ENCODE measurements at places on chromosomes 3 and 15. TPM values are rescaled to one million over a fixed set of nuclear protein-coding genes. Genes with fewer than 3 reads are reported as not detected.

SCAANT1 gene
- total RNA-seq = not detected

XCR1 gene
- total RNA-seq = 0.70 TPM

MRAS gene
- 26.2 TPM for total RNA-seq

GATA2 gene
- total RNA-seq = 57.8 TPM

GRCh38 chr15:42954291-42954690 is 33.7 kb upstream of the TTBK2 start:
- DNase-seq = no peak

DNA sequence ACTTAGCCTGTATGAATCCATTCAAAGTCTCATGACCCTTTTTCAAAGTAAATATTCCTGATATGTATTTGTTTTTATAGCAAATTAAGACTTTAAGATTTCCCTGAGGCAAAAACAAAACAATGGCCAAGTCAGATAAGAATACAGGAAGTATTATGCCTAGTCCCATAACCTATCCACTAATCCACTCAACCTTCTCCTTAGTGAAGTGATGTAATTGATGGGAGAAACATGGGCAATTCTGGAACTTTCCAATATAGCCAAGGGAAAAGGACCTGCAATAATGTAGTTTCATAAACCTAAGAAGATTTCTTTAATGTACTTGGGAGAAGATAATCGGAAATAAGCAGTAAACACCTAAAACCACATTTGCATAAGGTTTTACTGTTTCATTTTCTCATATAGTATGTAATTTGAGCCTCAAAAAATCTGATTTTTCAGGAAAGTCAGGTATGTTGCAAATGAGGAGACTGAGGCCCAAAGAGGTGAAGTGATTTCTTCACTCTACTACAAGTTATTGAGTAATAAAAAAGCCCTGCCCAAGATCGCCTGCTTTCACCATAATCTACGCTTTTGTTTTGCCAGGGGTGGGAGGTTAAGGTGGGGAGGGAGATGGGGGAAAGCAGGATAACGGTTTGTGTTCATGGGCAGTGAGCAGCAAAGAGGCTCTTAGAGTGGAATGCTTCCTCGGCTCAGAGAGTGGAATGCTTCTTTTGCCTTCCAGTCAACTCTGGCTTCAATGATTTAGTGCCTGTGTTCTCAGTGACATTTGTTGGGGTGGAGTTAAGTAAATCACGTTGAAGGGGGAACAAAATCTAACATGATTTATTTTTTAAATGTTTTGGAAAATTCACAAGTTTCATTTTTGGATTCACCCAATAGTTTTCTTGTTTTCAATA is 95.0 kb upstream of the FNDC3B start:
- DNase-seq = no peak

DNA sequence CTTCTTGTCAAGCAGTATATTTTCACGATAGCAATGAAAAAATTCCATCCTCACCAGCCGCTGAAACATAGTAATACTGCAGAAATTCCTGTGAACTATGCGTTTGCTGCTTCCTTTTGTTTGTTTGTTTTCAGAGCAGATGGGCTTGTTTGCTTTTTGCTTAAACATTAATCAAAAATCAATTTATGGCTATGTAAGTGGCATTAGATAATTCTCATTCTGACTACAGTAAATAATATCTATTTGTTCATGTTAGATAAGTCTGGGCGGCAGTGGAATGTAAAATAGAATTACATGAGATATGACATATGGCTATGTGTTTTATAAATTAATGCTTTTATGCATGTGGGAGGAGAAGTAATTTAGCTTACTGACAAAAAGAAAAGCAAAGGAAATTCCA is 163.7 kb downstream of the PGPEP1L start:
- no peak for DNase-seq

DNA sequence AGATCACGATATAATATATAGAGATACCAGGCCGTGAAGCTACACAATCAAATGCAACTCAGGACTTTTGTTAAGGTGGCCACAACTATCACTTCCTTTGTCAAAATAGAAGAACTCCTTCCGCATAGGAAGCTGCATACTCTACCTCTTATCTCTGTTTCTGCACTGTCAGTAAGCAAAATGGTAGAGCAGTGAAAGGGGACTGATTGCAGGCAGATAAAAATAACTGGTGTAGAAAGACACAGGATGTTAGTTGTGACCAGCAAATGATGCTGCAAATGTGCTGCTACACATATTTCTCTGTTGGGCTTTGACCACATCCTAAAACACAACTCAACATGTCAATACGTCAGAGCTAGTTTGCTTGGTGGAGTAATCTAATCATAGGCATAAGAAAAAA is 16.3 kb upstream of the TRAT1 start:
- DNase-seq = no peak

- no peak for DNase-seq
Measured at GRCh38 chr15:31831596-31831995, 198.7 kb upstream of the CHRNA7 start.

GRCh38 chr3:51591231-51591630 is 52.7 kb downstream of the RAD54L2 start:
- DNase-seq = no peak

DNA sequence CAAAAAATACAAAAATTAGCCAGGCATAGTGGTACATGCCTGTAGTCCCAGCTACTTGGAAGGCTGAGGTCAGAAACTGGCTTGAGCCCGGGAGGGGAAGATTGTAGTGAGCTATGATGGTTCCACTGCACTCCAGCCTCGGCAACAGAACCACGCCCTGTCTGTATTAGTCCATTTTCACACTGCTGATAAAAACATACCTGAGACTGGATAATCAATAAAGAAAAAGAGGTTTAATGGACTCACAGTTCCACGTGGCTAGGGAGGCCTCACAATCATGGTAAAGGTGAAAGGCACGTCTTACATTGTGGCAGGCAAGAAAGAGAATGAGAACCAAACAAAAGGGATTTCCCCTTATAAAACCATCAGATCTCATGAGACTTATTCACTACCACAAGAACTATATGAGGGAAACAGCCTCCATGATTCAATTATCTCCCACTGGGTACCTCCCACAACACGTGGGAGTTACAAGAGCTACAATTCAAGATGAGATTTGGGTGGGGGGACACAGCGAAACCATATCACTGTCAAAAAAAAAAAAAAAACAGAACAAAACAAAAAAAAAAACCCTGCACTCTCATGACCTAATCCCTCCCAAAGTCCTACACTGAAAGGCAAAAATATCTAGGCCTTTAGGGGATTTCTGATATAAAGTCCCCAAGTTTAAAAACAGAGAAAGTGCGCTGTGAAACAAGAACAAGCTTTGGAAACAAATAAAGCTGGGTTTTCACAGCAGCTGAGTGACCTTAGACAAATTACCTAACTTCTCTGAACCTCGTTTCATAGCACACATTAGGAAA is 224.7 kb downstream of the IGSF11 start:
- no peak for DNase-seq

- DNase-seq = no peak
Measured at GRCh38 chr15:88932875-88933330, 19.7 kb upstream of the MFGE8 start.

DNA sequence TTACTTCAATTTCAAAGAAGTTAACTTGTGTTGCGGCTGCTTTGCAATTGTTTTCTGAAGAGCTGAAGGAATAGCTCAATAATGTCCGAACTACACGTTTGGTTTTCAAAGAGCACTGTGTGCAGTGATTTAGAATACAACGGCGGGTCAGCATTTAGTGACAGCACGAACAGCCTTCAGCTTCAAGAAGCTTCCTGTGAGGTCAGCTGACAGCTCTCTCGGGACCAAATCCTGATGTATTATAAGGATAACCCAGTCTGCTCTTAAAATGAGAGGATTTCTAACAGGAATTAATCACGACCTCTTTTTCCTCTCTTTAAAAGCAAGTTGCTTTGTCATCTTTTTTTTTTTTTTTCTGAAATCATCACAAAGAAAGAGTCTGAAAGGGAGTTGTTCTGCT is 97.9 kb upstream of the UNC13C start:
- no peak for DNase-seq

GRCh38 chr15:45402955-45403877 is 24.9 kb upstream of the GATM start:
- peak; percentile 45 for DNase-seq

DNA sequence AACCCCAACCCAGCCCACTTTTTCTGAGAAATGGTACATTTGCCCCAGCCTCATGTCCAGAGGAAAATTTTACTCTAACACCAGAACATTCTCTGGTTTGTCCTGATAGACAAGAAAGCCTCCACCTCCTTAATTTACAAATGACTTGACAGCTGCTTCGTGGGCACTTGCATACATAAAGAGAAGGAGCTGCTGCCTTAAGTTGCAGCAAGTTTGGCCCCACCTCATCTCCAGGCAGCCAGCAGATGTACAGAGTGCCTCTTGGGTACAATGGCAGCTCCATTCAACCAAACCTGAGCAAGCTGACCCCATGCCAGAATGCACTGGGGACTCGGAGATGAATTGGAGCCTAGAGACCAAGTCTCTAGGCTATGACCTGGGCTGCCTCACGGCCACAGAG is 6.2 kb upstream of the H1-8 start:
- no peak for DNase-seq

GRCh38 chr15:72230197-72231065 is 559 bp downstream of the PKM start:
- peak; percentile 96 for DNase-seq

DNA sequence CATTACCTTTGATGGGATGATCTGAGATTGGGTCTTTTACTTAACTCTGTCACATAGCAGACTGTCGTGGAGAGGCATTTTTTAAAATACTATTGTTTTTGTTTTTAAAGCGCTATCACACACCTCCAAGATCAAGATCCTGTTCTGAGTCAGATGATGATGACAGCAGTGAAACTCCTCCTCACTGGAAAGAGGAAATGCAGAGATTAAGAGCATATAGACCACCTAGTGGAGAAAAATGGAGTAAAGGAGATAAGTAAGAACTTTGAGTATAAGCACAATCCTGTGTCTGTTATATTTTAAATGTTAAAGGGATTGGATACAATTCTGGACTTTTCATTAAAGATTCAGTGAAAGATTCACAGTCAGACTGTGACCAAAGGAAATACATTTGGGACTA is 18.4 kb upstream of the ZBTB47 start:
- DNase-seq = no peak

GRCh38 chr3:156743859-156744258 is 69.5 kb downstream of the TIPARP start:
- DNase-seq = no peak

- no peak for DNase-seq
Measured at GRCh38 chr3:54168451-54168850, 46.1 kb downstream of the CACNA2D3 start.

- DNase-seq = no peak
Measured at GRCh38 chr15:40911141-40911540, 16.9 kb downstream of the VPS18 start.

Measured in ureter (tissue), 1 donor.